Dermis blood vessel endothelial cell (primary cell): ENCODE measurements at places on chromosomes 5 and 9. TPM values are rescaled to one million over a fixed set of nuclear protein-coding genes. Genes with fewer than 3 reads are reported as not detected.

- DNase-seq, result no peak
These were observed 28.7 kb upstream of the ZNF354B start for GRCh38 chr5:178831049-178831448.

The FAM221B gene
- not detected in 2 replicates for total RNA-seq

DNA sequence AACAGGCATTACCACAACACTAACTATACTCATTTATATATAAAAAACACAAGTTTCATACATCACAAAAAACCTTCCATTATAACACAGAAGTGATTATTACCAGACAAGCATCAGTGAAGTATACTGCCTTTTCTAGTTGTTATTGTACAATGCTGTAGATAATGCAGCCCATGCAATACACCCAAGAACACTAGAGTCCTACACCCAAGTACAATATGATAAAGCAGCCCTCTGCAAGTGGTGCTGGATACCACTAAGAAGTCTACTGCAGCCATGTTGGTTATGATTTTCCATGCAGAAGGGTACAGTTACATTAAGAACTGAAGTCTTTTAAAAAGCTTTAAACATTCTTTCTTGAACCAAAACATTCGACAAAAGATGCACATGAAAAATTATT, 10.3 kb downstream of the ZFAND5 start:
- DNase-seq, result no peak

The SPINK9 gene
- not detected in 2 replicates for total RNA-seq
